ENCODE measurements at places on chromosomes 5 and 9. TPM values are rescaled to one million over a fixed set of nuclear protein-coding genes. Genes with fewer than 3 reads are reported as not detected.
A peak's percentile ranks its signal among the peaks of the same experiment; 100 is the strongest.

The OR1B1 gene
- not detected for polyA plus RNA-seq

The FAXDC2 gene
- 45.3 TPM for polyA plus RNA-seq

DNA sequence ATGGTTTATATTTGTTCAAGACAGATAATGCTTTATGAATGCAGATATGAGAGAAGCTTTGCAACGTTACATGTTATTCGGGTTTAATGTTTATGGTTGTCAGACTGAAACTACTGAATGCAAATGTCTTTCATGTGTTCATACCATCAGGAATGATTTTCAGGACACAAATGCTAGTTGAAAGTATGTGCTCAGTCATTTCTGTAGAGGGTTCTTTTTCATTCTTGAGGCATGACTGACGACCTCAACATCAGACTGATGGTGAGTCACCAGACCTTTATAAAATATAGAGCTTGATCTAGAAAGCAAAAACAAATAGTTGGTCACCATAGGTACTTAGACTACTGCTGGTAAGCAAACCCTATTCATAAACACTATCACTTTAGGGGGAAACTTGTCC is 287.3 kb upstream of the NUDT12 start:
- DNase-seq = peak; percentile 5

DNA sequence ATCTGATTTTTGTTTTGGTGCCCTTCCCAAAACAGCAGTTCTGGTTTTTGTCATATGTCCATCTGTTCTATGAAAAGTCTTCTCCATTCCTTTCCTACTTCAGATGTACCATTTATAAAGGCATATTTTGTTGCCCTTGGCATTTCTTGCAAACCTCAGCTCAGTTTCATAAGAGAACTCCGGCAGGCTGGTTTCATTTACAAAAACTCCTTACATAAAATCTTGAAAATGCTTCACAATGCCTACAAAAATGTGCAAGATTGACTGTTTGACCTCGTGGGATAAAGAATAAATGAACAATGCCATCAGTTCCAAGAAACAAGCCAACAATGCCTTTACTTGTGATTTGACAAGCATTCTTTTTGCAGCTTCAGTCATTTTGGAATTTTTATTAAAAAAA is 39.1 kb upstream of the CTNNAL1 start:
- no peak for DNase-seq

DNA sequence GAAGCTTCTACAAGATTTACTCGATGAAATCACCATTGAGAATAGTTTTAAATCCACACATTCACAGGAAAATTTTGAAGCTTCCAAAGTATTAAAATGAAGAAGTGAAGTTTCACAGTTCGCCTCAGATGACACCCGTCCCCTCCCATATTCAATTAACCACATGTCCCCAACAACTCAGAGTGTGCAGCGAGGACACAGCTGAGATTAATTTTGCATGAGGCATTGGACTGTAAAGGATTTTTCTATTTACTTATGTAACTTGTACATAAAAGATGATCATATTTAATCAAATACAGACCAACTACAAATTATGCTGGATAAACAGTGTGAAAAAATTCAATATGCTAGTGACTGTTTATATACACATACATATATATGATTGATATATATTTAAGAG is 84.7 kb upstream of the OLFM1 start:
- no peak for DNase-seq

DNA sequence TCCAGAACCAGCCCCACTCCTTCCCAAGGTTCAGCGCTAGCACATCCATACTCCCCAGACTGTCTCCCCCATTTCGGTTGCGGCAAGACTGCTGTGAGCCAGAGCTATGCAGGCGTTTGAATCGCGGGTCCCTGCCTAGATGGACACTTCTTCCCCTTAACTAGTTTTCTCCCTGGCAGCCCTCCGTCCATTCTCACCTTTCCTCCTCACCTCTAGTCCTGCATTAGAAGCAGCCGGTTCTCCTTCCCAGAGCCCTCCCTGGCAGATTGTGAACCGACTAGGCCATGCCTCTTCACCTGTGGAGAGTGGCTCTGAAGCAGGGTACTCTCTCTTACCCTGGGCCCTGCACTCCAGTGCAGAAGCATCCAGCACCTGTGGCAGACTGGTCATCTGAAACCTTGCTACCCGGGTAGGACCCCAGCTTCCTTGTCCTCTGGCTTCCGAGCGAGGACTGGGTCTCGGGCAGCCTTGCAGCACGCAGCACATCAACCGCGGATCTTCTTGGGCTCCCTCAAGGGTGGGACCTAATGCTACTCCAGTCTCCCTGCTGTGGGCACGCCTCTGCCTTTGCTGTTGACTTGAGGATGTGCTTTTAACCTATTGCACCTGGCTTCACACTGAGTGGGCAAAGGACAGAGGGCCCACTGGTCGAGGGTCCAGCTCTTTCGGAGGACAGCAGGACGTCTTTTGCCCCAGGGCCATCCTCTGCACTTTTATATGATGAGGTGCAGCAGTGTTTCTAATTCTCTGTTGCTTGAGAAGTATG is 183.6 kb downstream of the AOPEP start:
- DNase-seq = no peak

The C9orf153 gene
- polyA plus RNA-seq = 0.97 TPM

The OTULIN gene
- 13.0 TPM for polyA plus RNA-seq

The RMI1 gene
- 8.4 TPM for polyA plus RNA-seq

The NR6A1 gene
- 3.2 TPM for polyA plus RNA-seq

The SAPCD2 gene
- polyA plus RNA-seq = 28.3 TPM

- DNase-seq = no peak
Observed at GRCh38 chr5:6710070-6710469, 3.2 kb upstream of the TENT4A start.

DNA sequence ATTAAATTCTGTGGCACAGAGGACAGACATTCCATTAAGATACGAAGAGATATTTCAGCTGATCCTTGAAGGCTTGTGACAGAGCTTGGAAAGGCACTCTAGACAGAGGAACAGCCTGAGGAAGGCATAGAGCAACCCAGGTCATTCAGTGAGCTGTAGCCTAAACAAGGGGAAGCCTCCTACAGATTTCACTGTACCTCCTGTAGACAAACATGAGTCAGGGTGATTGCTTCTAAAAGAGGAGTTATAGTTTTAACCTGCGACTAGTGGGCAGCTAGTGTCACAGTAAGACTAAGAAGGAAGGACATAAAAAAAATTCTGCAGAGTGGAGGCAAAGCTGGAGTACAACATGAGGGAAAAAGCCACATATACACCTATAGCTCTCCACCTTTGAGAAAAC is 43.5 kb upstream of the ANKDD1B start:
- peak; percentile 43 for DNase-seq

The TMC1 gene
- not detected for polyA plus RNA-seq

Measured in cardiac muscle cell (in vitro differentiated cells and primary cell).